ENCODE measurements at places on chromosomes 16 and 17.

GRCh38 chr16:11432856-11433395 is 87.7 kb downstream of the RMI2 start:
- DNase-seq, result no peak

GRCh38 chr16:17358846-17359245 is 111.9 kb downstream of the XYLT1 start:
- no peak for DNase-seq

GRCh38 chr17:46795379-46795952 is 23.0 kb downstream of the WNT3 start:
- no peak for DNase-seq

- no peak for DNase-seq
Observed at GRCh38 chr16:5252791-5253190, 155.2 kb upstream of the EEF2KMT start.

- DNase-seq, result no peak
Observed at GRCh38 chr17:82832411-82832810, 7.4 kb downstream of the ZNF750 start.

- DNase-seq, result peak; percentile 33
Observed at GRCh38 chr16:67456391-67457081, 24.4 kb downstream of the ATP6V0D1 start.

GRCh38 chr17:4623249-4623648 is 18.2 kb downstream of the ALOX15 start:
- DNase-seq, result no peak

DNA sequence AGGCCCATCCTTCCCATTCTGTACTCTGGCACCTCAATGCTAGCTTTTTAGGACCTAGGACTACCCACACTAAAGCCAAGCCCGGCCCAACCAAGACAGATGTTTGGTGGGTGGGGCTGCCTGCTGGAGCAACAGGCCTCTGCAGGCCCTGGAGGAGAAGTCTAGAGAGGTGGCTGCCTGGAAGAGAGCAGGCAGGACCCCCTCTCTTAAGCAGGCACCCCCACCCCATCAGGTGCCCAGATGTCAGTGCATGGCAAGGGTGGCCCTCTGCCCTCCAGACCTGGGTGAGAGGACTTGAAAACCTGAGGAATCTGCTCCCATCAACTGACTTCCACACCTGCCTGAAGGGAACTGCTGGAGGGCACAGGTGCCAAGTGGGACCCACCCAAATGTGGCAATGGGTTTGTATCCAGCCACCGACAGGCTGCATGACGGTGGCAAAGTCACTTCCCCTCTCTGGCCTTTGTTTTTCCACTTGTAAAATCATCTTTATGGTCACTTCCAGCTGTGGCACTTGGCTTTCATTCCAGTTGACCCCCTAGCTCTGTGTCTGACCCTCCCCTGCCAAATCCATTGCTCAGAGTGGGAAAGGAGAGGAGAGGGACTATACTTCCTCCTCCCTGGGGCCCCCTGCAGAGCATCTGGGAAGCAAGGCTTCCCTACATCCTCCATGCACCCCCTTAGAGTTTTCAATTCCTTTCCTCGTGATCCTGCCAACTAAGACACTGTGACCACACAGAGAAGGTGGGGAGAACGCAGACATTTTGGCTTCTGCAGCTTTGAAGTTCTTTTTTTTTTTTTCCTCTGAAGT is 1.7 kb upstream of the STAT5A start:
- DNase-seq, result peak; percentile 66

- DNase-seq, result no peak
Observed at GRCh38 chr17:76865174-76865573, 3.0 kb upstream of the MGAT5B start.
